ENCODE measurements at places on chromosomes 13 and 19.
A peak's percentile ranks its signal among the peaks of the same experiment; 100 is the strongest.

- no peak for DNase-seq
Measured at GRCh38 chr13:71873418-71874247, 6.6 kb upstream of the DACH1 start.

- DNase-seq, result no peak
Measured at GRCh38 chr19:48654299-48655059, 8.5 kb upstream of the CA11 start.

- peak; percentile 53 for DNase-seq
Measured at GRCh38 chr19:31350693-31351055, 1.4 kb upstream of the TSHZ3 start.

DNA sequence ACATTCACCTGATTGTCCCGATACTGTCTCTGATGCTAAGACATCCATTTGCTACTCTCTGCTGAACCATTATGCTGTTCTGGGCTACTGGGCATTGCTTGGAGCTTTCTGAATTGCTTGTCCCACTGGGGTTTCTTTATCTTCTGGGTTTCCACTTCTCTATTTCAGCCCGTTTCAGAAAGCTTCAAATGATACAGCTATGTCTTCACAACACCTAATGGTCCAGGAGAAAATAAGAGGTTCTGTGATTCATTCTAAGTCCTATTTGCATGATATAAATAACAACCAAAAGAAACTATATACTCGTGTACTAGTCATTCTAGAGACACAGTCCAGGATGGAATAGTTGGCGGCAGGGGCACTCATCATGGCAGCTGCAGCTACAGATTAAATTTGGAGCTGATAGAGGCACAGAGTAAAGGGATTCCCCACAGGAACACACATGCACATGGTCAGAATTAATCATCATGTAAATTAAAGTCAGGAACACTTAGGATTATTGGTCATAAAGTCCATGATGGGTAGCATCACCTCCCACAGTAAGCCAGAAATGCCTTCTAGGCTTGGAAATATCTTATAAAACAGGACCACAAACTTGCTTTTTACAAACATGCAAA, 33.3 kb upstream of the SCEL start:
- no peak for DNase-seq

GRCh38 chr13:49329831-49330545, 82.3 kb downstream of the CDADC1 start:
- DNase-seq, result no peak

- peak; percentile 81 for DNase-seq
Measured at GRCh38 chr19:1360818-1361461, 22.8 kb upstream of the NDUFS7 start.

All from NCI-H226 (cell line).